ENCODE measurements at places on chromosomes 13 and 19. TPM values are rescaled to one million over a fixed set of nuclear protein-coding genes. Genes with fewer than 3 reads are reported as not detected.
A peak's percentile ranks its signal among the peaks of the same experiment; 100 is the strongest.

The APOC4 gene
- not detected for total RNA-seq

DNA sequence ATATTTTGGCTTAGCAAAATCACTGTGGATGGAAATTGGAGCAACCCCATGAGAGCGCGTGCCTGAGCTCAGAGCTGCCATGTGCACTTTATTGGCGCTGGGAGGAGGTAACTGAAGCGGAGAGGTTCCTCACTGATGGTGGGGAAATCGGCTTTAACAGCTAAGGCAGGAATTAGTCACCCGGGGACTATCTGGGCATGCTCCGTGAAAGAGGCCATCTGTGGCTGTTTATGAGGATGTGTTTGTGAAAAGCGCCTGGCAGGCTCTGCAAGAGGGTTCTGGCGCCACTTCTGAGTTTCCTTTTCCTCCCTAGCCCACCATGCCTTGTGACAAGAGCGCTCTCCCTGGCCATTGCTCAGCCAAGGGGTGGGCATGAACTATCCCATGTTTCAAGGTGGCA is 815.6 kb downstream of the UQCRFS1 start:
- no peak overlapping the region for H3K27ac ChIP-seq
- DNase-seq, result no peak
- H3K4me3 ChIP-seq, result no peak overlapping the region
- no peaks in the 10 kb centered on the region for H3K27me3 ChIP-seq
- no peaks in the 10 kb centered on the region for H3K36me3 ChIP-seq

GRCh38 chr13:75687150-75687763 is 51.1 kb downstream of the LMO7 start:
- H3K36me3 ChIP-seq, result no peaks in the 10 kb centered on the region
- no peak overlapping the region for H3K27ac ChIP-seq
- H3K27me3 ChIP-seq, result no peaks in the 10 kb centered on the region
- H3K4me1 ChIP-seq, result no peaks in the 10 kb centered on the region
- no peak for DNase-seq

DNA sequence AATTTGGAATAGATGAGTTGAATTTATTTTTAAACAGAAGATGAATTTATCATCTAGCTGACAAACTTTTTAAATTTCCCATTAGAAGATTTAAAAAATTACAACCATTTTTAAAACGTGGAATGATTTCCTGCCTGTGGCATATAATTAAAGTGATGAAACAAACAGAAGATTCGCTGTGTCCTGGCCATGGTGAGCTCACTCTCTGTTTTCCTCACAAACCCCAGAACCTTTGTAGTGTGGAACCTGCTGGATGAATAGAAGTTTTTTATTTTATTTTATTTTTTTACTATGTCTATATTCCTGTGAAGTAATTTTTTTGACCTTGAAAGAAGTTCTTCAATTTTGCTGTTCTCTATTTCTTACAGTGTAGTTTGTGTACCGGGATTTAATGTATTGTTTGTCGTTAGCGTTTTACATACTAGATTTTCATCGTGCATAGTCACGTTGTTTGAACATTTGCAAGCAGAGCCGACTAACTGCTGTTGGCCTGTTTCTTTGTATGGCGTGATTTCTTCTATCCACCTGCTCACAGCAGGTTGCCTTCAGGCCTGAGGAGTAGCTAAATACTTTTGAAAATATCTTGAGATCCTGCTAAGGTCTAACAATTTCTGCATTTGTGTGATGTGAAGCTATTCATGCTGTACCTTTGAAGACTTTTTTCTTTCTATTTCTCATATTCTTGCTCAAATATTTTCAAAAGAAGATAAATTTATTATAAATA is 149.2 kb downstream of the GGACT start:
- no peak for DNase-seq
- no peak overlapping the region for H3K4me3 ChIP-seq
- no peaks in the 10 kb centered on the region for H3K27me3 ChIP-seq
- H3K4me1 ChIP-seq, result peaks cover 20% of the 10 kb centered on the region
- no peaks in the 10 kb centered on the region for H3K36me3 ChIP-seq
- H3K27ac ChIP-seq, result no peak overlapping the region

The KLK8 gene
- not detected for total RNA-seq

The ZNF580 gene
- total RNA-seq, result 36.1 TPM

DNA sequence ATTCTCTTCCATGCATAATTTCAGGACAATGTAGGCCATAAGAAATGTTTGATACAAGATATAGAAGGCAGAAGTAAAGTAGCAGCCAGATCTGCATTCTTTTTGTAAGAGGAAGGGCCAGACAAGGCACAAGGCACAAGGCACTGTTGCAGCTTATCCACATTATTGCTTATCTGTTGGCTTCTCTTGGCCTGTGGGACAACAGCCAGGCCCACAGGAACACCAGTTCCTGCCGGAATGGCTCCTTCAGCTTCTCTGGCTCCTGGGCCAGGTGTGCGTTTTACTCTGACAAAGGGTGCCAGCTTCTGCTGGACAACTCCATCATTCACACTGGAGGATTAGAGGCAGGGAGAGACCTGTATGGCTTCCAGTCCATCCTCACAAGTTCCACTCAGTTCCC is 29.2 kb downstream of the GPR180 start:
- no peaks in the 10 kb centered on the region for H3K27me3 ChIP-seq
- no peak overlapping the region for H3K27ac ChIP-seq
- no peaks in the 10 kb centered on the region for H3K4me1 ChIP-seq
- H3K36me3 ChIP-seq, result no peaks in the 10 kb centered on the region
- DNase-seq, result peak; percentile 54

DNA sequence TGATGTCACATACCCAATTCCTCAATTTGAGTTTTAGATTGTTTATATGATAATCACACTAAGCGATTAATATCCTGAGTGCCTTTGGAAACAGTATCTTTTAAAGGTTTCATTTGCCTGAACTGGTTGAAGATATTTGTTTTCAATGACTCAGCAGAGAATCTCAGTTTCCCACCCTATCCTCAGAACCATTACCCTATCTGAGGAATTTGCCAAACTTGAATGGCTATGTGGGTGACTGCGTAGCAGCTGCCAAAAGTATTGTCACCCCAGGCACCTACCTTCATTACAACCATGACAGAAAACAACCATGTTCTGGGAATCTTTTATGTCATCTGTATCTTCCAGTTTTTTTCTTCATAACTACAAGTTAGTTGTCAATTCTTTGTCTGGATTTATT is 440.1 kb upstream of the NBEA start:
- H3K27ac ChIP-seq, result no peak overlapping the region
- H3K27me3 ChIP-seq, result no peaks in the 10 kb centered on the region
- no peaks in the 10 kb centered on the region for H3K36me3 ChIP-seq

DNA sequence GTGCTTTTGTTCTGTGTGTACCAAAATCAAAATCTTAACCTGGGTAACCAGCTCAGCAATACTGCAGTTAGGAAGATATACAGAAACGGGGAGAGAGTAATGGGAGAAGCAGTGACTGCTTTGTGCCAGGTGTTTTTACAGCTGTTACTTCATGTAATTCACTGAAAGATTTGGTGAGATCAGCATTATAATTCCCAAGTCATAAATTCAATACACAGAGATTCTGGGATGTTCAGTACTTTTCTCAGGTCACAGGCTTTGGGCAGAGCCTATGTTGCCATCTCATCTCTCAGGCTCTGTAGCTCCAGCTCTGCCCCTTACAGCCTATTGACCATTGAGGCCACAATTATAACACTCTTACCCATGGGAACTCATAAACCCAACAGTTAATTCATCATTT is 138.5 kb downstream of the ZAR1L start:
- H3K4me3 ChIP-seq, result no peak overlapping the region
- no peak overlapping the region for H3K27ac ChIP-seq
- H3K4me1 ChIP-seq, result no peaks in the 10 kb centered on the region
- no peak for DNase-seq
- no peaks in the 10 kb centered on the region for H3K27me3 ChIP-seq
- peaks cover 8% of the 10 kb centered on the region for H3K36me3 ChIP-seq

DNA sequence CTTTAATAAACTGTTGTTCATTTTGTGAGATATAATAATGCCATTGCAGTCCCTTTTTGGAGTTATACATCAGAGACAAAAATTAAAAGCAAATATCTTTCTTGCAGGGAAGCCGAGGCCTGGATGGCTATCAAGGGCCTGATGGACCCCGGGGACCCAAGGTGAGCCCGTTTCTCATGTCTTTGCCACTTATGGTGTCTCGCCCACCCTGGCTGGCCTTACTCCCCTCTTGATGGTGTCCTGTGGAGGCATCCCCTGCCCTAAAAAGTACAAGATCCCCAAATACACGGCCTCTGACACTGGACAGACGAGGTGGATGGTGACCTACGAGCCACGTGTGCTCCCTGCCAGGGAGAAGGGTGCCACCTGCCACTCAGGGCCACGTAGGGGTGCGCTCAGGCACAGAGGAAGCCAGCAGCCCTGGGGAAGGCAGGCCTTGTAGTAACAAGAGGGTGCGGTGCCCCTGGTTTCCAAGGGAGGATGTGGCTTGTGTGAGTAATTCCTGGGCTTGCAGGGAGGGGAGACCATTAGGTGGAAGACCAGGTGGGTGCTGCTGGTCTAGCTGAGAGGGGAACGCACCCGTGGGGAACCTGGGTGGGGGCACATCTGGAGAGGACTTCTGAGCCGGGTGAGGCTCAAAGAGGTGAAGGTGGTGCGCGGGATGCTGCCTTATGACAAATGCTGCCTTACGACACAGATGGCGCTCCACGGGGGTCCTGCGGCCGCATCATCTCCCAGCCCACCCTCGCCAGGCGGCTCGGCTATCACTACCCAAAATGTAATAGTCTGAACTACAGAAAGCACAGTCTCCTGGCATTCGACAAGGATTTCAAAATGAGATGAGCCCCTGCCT is 115.6 kb downstream of the RAB20 start:
- no peaks in the 10 kb centered on the region for H3K36me3 ChIP-seq
- H3K4me1 ChIP-seq, result peaks cover 6% of the 10 kb centered on the region
- H3K4me3 ChIP-seq, result no peak overlapping the region
- no peak for DNase-seq
- H3K27me3 ChIP-seq, result no peaks in the 10 kb centered on the region

DNA sequence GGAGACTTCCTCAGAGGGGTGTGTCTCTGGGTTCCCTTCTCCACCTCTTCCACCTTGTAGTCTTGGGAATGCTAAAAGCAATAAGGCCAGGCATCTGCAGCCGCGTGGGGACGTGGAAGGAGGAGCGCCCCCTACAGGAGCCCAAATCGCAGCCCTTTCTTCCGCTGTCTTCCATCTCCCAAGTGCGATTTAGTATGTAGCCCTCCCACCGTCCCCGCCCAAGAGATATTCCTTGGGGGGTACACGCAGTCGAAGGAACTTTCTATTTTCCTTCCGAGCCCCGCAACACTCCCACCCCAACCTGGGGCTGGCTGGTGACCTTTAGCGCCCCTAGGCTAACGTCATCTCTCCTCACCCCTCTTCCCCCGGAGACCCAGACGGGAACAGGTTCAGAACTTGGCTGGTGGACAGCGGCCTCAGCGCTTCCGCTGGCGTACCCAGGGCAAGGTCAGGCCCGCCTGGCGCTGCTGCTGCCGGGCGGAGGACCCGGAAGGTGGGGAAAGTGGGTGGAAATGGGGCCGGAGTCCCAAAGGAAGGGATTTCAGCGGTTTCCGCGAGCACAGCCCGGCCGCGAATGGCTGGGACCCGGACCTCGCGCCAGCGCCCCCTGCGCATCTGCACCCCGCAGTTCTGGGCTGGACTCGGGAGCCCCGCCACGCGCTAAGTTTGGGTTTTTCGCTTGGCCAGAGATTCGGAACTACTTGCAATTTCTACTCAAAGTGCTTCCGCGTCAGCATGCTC is 2.1 kb upstream of the PCDH8 start:
- H3K27ac ChIP-seq, result peak overlapping the region; percentile 79
- no peaks in the 10 kb centered on the region for H3K36me3 ChIP-seq
- H3K4me1 ChIP-seq, result peaks cover 42% of the 10 kb centered on the region
- DNase-seq, result peak; percentile 65
- H3K4me3 ChIP-seq, result peak overlapping the region; percentile 32
- no peaks in the 10 kb centered on the region for H3K27me3 ChIP-seq

DNA sequence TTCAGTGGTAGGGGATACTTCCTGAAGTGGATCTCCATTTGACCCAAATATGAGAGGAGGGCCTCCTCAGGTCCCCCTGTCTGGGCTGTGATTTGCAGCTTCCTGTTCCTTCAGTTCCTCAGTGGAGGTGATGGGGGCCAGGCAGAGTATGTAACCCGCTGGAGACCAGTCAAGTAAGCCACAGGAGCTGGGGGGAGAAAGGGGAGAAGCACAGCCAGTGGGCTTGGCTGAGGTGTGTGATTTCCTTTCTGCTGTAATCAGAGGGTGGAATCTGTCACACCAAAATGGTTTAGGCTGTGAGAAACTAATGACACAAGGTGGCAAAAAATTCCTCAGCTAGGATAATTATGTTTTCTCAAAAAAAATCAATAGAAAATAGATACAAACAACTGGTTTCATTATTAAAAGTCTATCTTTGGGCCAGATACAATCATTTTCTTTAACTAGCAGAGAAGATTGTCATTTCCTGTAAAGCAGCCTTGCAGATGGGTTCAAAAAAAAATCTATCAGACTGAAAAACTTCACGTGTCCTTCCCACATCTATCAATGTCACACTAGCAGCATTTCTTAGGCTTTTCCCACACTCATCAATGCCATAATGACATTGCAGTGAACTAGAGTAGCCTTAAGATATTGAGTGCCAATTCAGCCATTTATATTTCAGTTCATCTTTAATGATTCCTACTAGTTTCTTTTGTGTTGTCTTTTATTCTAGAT is 1660.3 kb downstream of the EFNB2 start:
- no peaks in the 10 kb centered on the region for H3K36me3 ChIP-seq
- H3K27ac ChIP-seq, result no peak overlapping the region
- H3K27me3 ChIP-seq, result no peaks in the 10 kb centered on the region
- DNase-seq, result no peak
- H3K4me1 ChIP-seq, result no peaks in the 10 kb centered on the region

GRCh38 chr19:23515551-23515950 is 120.3 kb upstream of the ZNF91 start:
- no peak overlapping the region for H3K27ac ChIP-seq
- no peaks in the 10 kb centered on the region for H3K36me3 ChIP-seq
- H3K4me3 ChIP-seq, result no peak overlapping the region
- no peaks in the 10 kb centered on the region for H3K27me3 ChIP-seq
- no peak for DNase-seq
- H3K4me1 ChIP-seq, result no peaks in the 10 kb centered on the region

DNA sequence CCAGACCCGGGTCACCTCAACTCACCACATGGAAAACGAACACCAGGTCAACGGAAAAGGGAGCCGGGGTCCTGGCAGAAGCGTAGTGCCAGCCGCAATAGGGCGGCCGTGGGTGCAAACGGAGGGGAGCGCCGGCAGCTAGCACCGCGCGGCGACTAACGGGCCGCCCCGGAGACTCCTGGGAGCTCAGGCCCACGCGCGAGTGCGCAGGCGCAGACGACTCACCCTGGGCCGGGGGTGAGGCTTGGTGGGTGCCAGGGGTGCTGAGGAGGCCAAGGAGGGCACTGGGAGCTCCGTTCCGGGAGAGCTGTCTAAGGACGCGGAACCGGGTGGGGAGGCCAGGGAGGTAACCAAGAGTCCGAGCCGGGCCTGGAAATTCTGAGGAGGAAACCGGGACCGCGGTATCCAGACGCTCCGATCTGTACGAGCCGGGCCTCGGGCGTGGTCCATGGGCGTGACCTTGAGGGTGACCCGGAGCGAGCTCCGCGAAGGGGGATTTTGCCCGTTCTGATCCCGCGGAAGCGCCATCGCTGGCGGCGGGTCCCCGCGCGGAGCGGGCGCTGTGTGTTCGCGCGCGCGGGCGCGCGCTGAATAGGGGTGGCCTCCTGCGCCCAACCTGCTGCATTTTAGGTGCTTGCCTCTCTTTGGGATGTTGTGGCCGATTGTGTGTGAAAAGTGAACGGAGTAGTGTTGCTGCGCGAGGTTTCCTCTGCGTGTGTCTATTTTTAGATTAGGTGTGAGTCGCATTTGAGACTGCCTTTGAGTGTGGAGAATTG is at the start of gene ZNF382:
Gene ZNF382 (plus strand): TSS at position 213 of the 776 bp plus-strand sequence. CDS start 4,602 bp downstream, outside the sequence.
- H3K4me3 ChIP-seq, result peak within 1 kb of the TSS; percentile 62
- H3K4me1 ChIP-seq, result peaks cover 12% of the 10 kb centered on the region
- H3K27me3 ChIP-seq, result no peaks in the 10 kb centered on the region
- H3K27ac ChIP-seq, result peak within 1 kb of the TSS; percentile 78
- DNase-seq, result peak; percentile 74
- H3K36me3 ChIP-seq, result no peaks in the 10 kb centered on the region

The CASP14 gene
- total RNA-seq, result not detected

All from body of pancreas (tissue), 4 donors.